ENCODE measurements at places on chromosomes 16 and 17. TPM values are rescaled to one million over a fixed set of nuclear protein-coding genes. Genes with fewer than 3 reads are reported as not detected.
A peak's percentile ranks its signal among the peaks of the same experiment; 100 is the strongest.

DNA sequence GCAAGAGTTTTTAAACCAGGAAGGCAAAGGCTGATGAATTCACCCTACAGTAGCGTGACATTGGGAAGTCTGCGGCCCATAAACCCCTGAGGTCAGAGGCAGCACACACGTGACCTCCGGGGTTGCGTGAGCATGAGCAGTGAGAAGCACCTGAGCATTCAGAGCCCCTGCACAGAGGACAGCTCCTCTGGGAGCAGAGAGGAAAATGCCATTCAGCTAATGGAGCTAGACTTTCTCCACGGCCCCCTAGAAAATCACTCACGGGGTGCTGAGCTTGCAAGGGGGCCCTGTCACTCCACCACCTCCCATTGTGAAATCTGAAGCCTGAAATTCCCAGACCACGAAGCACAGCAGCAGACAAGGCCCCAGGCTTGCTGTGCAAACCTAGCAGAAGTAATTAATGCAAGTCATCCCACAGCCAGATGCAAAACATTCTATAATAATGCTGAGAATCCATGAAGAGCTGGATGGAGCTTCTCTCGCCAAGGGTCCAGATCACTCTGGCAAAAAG is 114.9 kb upstream of the RCVRN start:
- DNase-seq: peak; percentile 69
- H3K27me3 ChIP-seq: peaks cover 3% of the 10 kb centered on the region
- no peaks in the 10 kb centered on the region for H3K36me3 ChIP-seq
- no peak overlapping the region for H3K4me3 ChIP-seq
- H3K27ac ChIP-seq: no peak overlapping the region

DNA sequence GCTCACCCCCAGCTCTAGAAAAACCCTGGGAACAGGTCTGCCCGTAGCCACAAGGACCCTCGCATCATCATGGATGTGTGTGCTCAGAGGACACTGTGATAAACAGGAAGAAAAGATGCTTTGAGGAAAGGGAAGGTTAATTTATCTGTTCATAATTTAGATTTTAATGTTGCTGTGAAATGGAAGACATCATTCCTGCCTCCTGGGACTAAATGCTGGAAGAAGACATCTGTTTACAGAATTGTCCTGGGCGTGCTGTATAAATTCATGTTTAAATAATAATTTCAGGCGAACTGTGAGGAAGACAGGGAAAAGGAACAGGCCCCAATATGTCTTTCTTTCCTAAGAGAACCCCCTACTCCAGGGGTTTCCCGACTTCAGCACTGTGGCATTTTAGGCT is 112.6 kb downstream of the SHISA6 start:
- H3K36me3 ChIP-seq: no peaks in the 10 kb centered on the region
- H3K4me3 ChIP-seq: no peak overlapping the region
- no peaks in the 10 kb centered on the region for H3K27me3 ChIP-seq
- DNase-seq: no peak
- H3K27ac ChIP-seq: no peak overlapping the region

The SLFN11 gene
- total RNA-seq: 118 TPM

The IRF8 gene
- 67.9 TPM for total RNA-seq

GRCh38 chr17:78131172-78132083 is 857 bp downstream of the TMC8 start:
- H3K36me3 ChIP-seq: peaks cover 17% of the 10 kb centered on the region
- DNase-seq: no peak
- H3K4me1 ChIP-seq: peaks cover 75% of the 10 kb centered on the region
- no peaks in the 10 kb centered on the region for H3K27me3 ChIP-seq

DNA sequence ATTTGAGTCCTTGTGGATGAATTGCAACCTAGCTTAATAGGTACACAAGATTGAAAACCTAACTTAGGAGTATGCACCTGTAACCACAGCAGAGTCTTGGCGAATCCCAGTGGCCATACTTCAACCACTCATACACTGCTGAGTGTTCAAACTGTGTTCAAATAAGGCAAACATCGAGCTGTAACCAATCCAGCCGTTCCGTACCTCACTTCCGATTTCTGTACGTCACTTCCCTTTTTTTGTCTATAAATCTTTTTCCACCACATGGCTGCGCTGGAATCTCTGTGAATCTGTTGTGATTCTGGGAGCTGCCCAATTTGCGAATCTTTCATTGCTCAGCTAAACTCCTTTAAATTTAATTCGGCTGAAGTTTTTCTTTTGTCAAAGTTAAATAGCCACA is 190.6 kb downstream of the MAF start:
- H3K4me1 ChIP-seq: no peaks in the 10 kb centered on the region
- H3K27ac ChIP-seq: no peak overlapping the region
- no peak for DNase-seq

DNA sequence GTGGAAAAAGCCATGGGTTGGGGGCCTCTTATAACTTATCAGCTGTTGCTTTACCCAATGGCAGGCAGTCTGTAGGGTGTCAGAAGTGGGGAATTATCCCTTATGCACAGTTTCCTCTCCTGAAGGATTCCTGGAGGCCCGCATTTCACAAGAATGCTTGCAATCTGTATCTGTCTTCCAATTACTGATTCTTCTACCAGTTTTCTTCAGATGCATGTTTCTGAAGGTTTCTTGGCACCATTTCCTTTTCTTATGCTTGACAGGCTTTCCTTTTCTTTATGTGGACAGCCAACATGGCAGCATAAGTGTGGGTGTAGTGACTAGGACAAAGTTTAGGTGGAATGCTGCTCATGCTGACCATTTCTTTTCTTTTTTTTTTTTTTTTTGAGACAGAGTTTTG is 36.1 kb downstream of the MAP3K3 start:
- peaks cover 87% of the 10 kb centered on the region for H3K36me3 ChIP-seq
- no peaks in the 10 kb centered on the region for H3K4me1 ChIP-seq
- no peak overlapping the region for H3K27ac ChIP-seq
- no peaks in the 10 kb centered on the region for H3K27me3 ChIP-seq
- DNase-seq: no peak

DNA sequence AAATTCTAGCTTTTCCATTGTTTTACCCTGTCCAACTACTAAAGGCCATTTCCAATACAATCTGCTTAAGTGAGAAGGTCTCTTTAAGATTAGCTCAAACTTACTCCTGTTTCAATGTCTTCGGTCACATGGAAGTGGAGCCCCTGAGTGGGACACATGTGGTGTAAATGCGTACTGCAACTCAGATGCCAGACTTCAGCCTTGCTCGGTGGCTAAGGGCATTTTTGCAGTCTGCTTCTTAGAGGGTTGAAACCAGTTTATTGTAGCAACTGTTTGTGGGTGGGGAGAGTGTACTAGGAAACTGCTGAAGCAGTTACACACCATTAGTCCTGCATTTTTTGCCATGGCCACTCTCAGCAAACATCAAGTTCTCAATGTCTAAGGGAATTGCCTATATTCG is 140.6 kb downstream of the PARN start:
- DNase-seq: no peak
- H3K27ac ChIP-seq: no peak overlapping the region

DNA sequence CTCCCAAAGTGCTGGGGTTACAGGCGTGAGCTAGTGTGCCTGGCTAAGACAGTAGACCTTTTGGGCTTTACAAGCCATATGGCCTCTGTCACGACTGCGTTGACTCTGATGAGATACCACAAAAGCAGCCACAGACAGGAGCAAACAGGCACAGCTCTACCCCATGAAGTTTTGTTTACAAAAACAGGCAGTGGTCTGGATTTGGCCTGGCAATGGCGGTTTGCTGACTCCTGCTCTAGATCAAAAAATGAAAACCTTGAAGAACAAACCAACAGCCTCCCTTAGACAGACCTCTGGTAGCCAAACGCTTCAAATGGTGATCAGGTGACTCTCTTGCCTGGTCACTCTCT is 20.7 kb downstream of the SLC43A2 start:
- peak overlapping the region; percentile 76 for H3K27ac ChIP-seq
- H3K36me3 ChIP-seq: peaks cover 24% of the 10 kb centered on the region
- H3K4me1 ChIP-seq: peaks cover 43% of the 10 kb centered on the region
- H3K4me3 ChIP-seq: no peak overlapping the region

DNA sequence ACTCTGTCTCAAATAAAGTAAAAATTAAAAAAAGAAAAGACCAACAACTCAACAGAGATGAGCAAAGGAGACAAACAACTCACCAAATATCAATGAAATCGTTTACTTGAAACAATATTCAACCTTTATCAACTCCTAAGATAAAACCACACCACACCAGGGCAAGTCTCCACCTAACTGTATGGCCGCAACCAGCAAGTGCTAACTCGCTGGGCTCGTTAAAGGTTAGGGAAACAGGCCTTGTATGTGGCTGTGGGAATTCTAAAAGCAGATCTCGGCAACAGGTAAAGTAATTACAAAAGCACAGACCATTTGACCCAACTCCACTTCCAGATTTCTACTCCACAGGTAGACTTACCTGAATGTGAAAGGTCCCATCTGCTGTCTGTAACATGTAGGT is 9.3 kb downstream of the ZCCHC14 start:
- no peak for DNase-seq
- H3K27ac ChIP-seq: no peak overlapping the region
- peaks cover 43% of the 10 kb centered on the region for H3K4me1 ChIP-seq
- H3K36me3 ChIP-seq: no peaks in the 10 kb centered on the region

GRCh38 chr16:77859493-77860232 is 71.3 kb downstream of the VAT1L start:
- no peak overlapping the region for H3K4me3 ChIP-seq
- no peaks in the 10 kb centered on the region for H3K36me3 ChIP-seq
- no peaks in the 10 kb centered on the region for H3K27me3 ChIP-seq
- H3K4me1 ChIP-seq: no peaks in the 10 kb centered on the region

The ABCA3 gene
- total RNA-seq: 491 TPM

The FKBP10 gene
- 27.4 TPM for total RNA-seq

GRCh38 chr17:31746884-31747495 is 112.1 kb downstream of the COPRS start:
- H3K4me1 ChIP-seq: peaks cover 11% of the 10 kb centered on the region
- no peaks in the 10 kb centered on the region for H3K36me3 ChIP-seq
- H3K27me3 ChIP-seq: no peaks in the 10 kb centered on the region
- H3K4me3 ChIP-seq: no peak overlapping the region
- H3K27ac ChIP-seq: no peak overlapping the region

DNA sequence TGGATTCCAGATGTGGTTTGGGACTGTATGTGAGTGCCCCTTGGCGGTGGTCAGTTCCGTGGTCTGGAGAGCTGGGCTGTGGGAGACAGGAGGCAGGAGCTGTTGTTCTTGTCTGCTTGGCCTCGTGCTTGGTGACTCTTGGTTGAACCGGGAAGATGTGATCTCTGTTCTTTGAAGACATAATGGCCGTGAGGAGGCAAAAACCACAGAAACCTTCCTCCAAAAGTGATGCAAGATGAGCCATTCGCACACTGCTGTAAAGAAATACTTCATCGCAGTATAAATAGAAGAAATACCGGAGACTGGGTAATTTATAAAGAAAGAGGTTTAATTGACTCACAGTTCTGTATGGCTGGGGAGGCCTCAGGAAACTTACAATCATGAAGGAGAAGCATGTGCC is 128.8 kb downstream of the RAP1GAP2 start:
- H3K27me3 ChIP-seq: no peaks in the 10 kb centered on the region
- no peak for DNase-seq
- H3K36me3 ChIP-seq: no peaks in the 10 kb centered on the region
- H3K4me3 ChIP-seq: no peak overlapping the region

- H3K27me3 ChIP-seq: no peaks in the 10 kb centered on the region
- no peak overlapping the region for H3K27ac ChIP-seq
- H3K4me3 ChIP-seq: no peak overlapping the region
- H3K4me1 ChIP-seq: no peaks in the 10 kb centered on the region
These were observed 10.7 kb downstream of the DCTN5 start for GRCh38 chr16:23651943-23652468.

The EPOP gene
- 1.0 TPM for total RNA-seq

DNA sequence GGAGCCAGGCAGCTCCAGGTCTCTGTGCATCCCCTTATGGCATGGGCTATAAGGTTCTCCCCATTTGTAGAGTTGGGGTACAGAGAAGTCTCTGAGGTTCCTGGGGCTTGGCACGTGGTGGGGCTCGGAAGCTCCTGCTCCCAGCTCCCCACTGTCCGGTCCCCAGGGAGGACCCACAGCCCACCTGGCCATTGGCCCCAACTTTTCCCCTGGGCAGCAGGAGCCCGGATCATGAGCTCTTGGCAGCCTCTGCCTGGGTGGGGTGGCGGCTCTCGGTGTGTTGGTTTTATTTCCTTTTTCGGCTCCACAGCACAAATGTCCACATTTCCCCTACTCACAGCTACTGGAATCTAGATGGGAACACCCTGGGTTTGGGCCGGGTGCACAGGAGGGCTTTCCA is 30.5 kb downstream of the GSE1 start:
- H3K4me1 ChIP-seq: peaks cover 34% of the 10 kb centered on the region
- no peak overlapping the region for H3K4me3 ChIP-seq
- H3K27me3 ChIP-seq: no peaks in the 10 kb centered on the region
- H3K27ac ChIP-seq: no peak overlapping the region
- peaks cover 29% of the 10 kb centered on the region for H3K36me3 ChIP-seq
- no peak for DNase-seq

- DNase-seq: no peak
- no peaks in the 10 kb centered on the region for H3K27me3 ChIP-seq
- no peaks in the 10 kb centered on the region for H3K36me3 ChIP-seq
- no peak overlapping the region for H3K27ac ChIP-seq
- H3K4me3 ChIP-seq: no peak overlapping the region
- peaks cover under 1% of the 10 kb centered on the region for H3K4me1 ChIP-seq
These were observed 461.7 kb upstream of the DYNLRB2 start for GRCh38 chr16:80079072-80079471.

- no peak overlapping the region for H3K27ac ChIP-seq
- H3K4me3 ChIP-seq: no peak overlapping the region
- no peaks in the 10 kb centered on the region for H3K36me3 ChIP-seq
- H3K4me1 ChIP-seq: no peaks in the 10 kb centered on the region
These were observed 109.7 kb upstream of the NUDT7 start for GRCh38 chr16:77612596-77612995.

GRCh38 chr16:71669926-71670536 is 44.0 kb downstream of the MARVELD3 start:
- DNase-seq: no peak
- H3K4me3 ChIP-seq: no peak overlapping the region
- peaks cover 78% of the 10 kb centered on the region for H3K36me3 ChIP-seq
- no peaks in the 10 kb centered on the region for H3K27me3 ChIP-seq

All from lower lobe of right lung (tissue), 2 donors.